ENCODE measurements at places on chromosomes 6 and 20.
A peak's percentile ranks its signal among the peaks of the same experiment; 100 is the strongest.

- H3K4me1 ChIP-seq = peaks cover 5% of the 10 kb centered on the region
- no peaks in the 10 kb centered on the region for H3K36me3 ChIP-seq
- H3K27me3 ChIP-seq = no peaks in the 10 kb centered on the region
Measured at GRCh38 chr6:113971741-113972140, 793 bp upstream of the HDAC2 start.

DNA sequence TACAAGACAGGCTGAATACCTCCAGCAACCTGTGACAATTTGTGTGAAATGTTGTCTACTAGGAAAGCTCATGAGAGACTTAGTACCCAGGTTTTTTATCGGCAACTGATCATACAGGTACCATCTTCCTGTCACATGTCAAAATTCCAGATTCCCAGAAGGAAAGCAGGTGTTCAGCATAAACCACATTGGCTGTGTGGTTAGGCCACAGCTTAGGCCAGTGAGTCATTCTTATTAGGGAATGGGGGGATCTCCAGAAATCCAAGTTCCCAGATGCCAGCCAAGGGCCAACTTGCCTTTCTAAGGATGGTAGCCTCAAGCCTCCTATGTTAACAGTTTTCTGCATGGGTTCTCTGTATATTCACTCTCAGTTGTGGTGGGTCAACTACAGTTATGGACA, 65.9 kb downstream of the FAM184A start:
- no peak for DNase-seq
- H3K4me3 ChIP-seq = no peak overlapping the region
- H3K4me1 ChIP-seq = no peaks in the 10 kb centered on the region
- no peak overlapping the region for H3K27ac ChIP-seq

DNA sequence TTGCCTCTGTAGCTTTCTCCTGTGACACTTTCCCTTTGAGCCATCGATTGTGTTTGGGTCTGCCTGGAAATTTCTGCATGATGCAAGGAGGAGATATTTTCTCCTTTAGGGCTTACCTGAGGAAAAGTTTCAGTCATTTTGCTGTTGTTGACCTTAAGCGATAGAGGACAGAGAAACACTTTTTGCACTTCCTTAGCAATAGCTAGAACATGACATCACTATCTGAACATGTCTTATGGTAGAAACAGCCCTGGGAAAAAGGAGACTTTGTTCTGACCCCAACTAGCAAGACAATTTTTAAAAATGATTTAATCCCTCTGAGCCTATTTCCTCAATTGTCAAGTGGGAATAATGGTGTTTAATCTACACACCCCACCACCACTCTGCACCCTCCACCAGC, 9.7 kb upstream of the FILIP1 start:
- H3K27ac ChIP-seq = no peak overlapping the region
- H3K4me3 ChIP-seq = no peak overlapping the region
- H3K27me3 ChIP-seq = no peaks in the 10 kb centered on the region
- DNase-seq = peak; percentile 36

DNA sequence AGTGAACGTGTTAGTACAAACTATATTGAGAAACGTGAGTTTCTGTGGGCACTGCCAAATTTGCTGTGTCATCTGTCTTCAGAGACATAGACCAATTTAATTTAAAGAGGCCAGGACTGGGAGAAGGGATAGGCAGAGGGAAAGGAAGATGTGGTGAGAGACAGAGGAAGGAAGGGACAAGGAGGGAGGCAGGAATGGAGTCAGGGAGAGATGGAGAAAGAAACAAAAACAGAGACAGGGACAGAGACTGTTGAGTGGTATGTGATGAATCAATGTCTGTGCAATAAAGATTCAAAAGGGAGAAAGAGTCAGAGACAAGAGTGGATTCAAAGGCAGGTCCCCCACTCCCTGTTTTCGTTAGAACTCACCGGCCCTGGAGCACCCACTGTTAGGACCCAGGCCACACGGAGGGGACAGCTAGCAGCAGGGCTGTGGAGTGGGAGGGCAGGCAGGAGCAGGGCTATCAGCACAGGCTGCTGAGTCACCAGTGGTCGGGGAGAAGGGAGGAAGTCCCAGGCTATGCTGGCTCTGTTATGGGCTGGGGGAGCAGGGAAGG, 51.6 kb upstream of the CHD6 start:
- no peaks in the 10 kb centered on the region for H3K4me1 ChIP-seq
- no peak overlapping the region for H3K27ac ChIP-seq
- no peaks in the 10 kb centered on the region for H3K36me3 ChIP-seq
- no peak overlapping the region for H3K4me3 ChIP-seq
- no peak for DNase-seq

Data from IMR-90 (cell line).